ENCODE measurements at places on chromosomes 12 and 14.
A peak's percentile ranks its signal among the peaks of the same experiment; 100 is the strongest.

GRCh38 chr12:106487664-106488063 is 95.1 kb upstream of the RFX4 start:
- no peaks in the 10 kb centered on the region for H3K4me1 ChIP-seq
- H3K27me3 ChIP-seq = no peaks in the 10 kb centered on the region
- H3K36me3 ChIP-seq = no peaks in the 10 kb centered on the region
- no peak for DNase-seq

DNA sequence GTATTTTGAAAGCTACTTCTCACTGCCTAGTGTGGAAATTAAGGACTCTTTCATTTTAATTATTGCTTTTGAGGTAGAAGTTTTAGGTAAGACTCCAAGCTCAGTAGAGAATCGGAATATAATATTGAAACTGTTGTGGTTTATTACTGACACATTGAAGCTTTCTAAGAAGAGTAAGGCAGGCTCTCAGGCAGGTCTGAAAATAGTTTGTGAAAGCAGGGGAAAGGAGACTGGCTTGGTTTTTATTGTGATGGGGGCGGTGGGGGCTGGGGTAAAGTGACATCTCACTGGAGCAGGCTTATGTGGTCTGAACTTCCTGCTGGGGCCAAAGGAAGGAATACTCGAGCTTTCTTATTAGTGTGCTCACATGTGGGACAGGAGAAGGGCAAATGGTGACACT is 79.5 kb downstream of the OTOGL start:
- no peak for DNase-seq
- no peaks in the 10 kb centered on the region for H3K4me1 ChIP-seq

DNA sequence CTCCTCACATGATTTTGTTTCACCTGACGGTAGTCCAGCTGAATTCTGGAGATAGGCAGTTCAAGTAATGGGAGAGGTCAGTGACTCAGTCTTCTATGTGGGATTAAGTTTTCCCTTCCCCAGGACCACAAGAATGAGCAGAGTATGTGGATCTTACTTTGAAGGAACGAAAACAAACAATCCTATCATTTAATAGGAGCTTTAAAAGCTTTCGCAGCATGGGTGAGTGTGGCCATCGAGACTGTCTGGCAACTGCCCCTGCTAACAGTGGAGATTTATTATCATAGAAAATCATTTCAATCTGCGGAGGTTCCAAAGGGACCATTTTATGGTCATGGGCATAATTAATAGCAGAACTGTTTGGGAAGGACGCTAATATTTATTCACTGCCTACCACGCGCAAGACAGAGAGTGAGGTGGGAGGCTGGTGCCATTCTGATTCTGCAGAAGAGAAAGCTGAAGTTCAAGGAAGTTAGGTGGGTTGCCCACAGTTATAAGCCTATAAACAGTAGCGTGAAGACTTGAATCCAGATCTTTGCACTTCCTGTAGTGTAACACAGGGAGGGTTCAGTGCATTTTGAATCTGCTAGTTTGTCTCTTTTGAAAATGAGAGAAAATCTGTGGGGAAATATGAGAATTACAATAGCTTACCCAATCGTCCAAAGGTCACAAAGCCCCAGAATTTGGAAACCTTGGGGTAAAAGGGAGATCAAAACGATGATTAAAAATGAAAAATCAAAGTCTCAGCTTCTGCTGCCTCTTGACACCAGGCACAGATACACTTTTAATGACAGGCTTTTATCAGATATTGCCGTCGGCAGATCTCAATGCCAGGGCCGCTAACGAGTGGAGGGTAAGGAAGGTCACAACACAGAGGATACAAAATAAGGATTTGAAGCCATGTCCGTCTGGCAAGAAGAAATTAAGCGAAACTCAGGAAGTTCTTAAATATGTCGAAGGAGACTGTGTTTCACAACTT is 209.6 kb downstream of the CRADD start:
- no peaks in the 10 kb centered on the region for H3K36me3 ChIP-seq
- peaks cover 3% of the 10 kb centered on the region for H3K4me1 ChIP-seq
- no peak for DNase-seq
- no peak overlapping the region for H3K4me3 ChIP-seq
- H3K27me3 ChIP-seq = no peaks in the 10 kb centered on the region
- H3K27ac ChIP-seq = peak overlapping the region; percentile 41

DNA sequence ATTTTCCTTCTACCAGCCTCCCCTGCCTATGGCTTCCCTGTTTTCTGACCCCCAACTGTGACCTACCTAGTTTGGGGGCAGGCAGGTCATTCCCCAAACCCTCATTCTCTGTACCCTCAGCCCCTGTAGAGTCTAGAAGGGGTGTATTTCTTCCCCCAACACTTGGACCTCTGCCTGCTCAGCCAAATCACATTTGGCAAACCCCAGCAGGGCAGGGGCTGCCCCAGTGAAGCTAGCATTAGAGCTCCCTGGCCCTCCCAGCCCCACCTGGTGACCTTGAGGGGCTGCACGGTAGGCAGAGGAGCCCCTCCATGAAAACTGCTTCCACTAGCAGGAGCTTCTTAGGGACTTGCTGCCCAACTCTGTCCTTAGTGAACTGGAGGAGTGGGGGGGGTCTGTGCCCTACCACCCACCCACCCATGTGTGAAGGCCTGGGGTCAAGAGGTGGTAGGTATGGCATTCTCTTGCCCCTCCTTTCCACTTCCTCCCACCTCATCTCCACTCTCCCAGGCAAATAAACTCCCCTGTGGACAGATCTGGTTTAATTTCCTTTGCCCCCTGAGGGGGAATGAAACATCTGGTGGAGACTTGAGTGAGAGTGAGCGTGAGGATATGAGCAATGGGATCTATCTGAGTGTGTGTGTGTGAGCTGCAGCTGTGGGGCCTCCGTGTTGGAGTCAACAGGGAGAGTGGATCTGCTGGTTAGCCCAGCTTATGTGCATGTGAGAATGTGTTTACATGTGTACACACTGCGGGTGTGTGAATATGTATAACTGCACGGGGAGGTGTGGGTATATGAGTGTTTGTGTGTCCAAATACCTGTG is 1.6 kb downstream of the NXPH4 start:
- peaks cover 71% of the 10 kb centered on the region for H3K27me3 ChIP-seq
- no peaks in the 10 kb centered on the region for H3K36me3 ChIP-seq
- no peak overlapping the region for H3K4me3 ChIP-seq
- peaks cover 61% of the 10 kb centered on the region for H3K4me1 ChIP-seq
- DNase-seq = no peak

DNA sequence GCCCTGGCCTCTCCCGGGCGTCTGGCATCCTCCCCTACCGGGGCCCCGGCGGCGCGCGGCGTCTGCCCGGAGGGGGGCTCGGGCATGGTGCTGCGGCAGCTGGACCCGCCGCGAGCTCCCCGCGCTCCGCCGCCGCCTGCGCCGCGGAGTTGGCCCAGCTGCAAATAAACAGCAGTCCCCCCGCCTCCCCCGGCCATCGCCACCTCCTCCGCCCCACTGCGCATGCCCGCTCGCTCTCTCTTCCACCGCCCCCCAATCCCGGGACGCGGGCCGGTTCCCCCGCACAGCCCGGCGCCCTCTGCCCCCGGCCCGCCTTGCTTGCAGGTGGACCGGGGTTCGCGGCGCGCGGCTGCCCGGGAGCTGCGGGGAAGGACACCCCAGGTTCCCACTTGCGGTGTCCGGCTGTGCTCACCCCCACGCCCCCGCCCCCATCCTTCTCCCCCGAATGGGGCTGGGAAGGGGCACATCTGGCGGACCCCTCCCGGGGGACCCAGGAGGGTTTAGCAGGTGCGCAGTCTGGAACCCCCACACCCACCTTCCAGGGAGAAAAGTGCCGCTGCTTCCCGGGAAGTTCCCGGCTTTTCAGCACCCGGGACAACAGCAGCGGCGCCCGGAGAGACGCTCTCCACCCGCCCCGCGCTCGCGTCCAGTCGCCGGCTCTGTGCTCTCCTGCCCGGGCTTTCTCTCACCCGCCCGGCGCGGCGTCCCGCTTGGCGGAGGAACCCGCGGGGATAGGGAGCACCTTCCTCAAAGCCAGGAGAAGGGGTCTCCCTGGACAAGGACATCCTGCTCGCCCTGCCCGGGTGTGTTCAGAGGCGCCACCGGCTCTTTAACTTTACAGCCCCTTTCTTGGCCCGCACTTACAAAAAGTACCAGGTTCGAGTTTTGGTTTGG is at the start of gene TMTC1:
Gene TMTC1, minus strand, starts transcription at position 170 of the 894 bp plus-strand sequence. CDS start 191 bp downstream, outside the sequence.
- peaks cover 33% of the 10 kb centered on the region for H3K4me1 ChIP-seq
- peak within 1 kb of the TSS; percentile 88 for H3K27ac ChIP-seq
- H3K36me3 ChIP-seq = no peaks in the 10 kb centered on the region
- H3K27me3 ChIP-seq = peaks cover 15% of the 10 kb centered on the region

DNA sequence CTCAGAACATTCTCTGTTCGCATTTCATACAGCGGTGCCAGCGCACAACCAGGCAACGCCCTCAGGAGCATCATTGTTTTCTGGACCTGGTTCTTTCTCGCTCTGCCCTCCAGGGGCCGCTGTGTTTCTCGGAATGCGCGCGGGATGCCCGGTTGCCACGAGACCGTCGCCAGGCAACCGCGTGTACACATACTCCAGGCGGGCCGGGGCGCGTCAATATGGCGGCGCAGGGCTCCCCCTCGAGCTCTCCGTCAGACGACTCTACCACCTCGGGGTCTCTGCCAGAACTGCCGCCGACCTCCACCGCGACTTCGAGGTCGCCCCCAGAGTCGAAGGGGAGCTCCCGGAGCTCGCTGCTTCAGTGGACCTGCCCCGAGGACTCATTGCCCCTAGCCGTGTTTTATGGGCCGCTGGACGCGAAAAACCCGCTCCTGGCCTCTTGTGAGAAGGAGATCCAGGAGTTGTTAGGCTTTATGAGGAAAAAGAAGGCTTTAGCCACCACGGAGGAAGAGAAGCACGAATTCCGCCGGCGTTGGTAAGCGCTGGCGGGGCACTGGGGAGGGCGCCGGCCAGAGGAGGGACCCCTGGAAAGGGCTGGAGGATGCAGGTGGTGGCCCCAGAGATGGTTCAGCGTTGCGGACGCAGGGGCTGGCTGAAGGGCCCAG is at the start of gene CFAP54:
Gene CFAP54, plus strand, starts transcription at position 186 of the 665 bp plus-strand sequence. Its CDS starts 33 bp downstream, at position 219.
- peaks cover 12% of the 10 kb centered on the region for H3K4me1 ChIP-seq
- H3K36me3 ChIP-seq = no peaks in the 10 kb centered on the region
- H3K27me3 ChIP-seq = no peaks in the 10 kb centered on the region
- DNase-seq = peak; percentile 96
- peak within 1 kb of the TSS; percentile 41 for H3K27ac ChIP-seq

DNA sequence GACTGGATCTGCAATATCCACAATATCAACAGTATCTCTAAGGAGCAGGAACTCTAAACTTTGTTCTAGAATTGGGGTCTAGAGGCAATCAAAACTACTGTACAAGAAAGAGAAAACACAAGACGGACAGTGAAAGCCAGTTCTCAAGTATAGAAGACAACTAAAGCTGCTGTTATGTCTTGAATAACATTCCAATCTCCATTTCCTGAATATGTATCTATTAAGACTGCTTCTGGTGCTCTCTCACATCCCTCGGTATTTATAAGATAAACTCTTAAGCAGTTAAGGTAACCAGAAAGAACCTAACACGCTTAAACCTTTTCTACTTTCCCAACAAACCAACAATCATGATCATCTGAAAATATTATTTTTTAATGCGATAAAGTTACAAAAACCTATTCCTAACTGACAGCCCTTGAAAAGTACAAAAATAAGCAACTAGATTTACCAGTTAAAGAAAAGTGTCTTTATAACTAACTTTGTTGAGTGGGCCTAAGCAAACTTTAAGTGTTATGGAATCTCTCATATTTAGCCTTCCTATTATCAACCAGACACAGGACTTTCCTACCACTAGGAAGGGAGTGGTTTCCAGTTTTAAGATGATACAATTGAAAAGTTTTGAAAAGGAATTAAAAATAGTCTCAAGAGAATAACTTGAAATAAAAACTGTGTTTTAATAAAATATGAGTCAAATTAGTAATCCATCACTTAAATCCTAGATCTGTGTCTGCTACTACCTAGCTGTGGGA is 30.7 kb downstream of the NUMB start:
- peaks cover 3% of the 10 kb centered on the region for H3K36me3 ChIP-seq
- peaks cover 13% of the 10 kb centered on the region for H3K4me1 ChIP-seq
- no peak for DNase-seq
- no peaks in the 10 kb centered on the region for H3K27me3 ChIP-seq

- no peaks in the 10 kb centered on the region for H3K4me1 ChIP-seq
- no peaks in the 10 kb centered on the region for H3K27me3 ChIP-seq
- H3K36me3 ChIP-seq = no peaks in the 10 kb centered on the region
- H3K4me3 ChIP-seq = no peak overlapping the region
Observed at GRCh38 chr12:77377622-77378021, 312.3 kb upstream of the E2F7 start.
